ENCODE measurements at places on chromosomes 11 and 22.

- no peak for DNase-seq
Observed at GRCh38 chr22:17999851-18000250, 24.5 kb downstream of the MICAL3 start.

GRCh38 chr22:47609653-47610052 lies 847.2 kb downstream of the TBC1D22A start:
- DNase-seq, result no peak

GRCh38 chr11:70631624-70632047 lies 233.3 kb downstream of the CTTN start:
- DNase-seq, result no peak

DNA sequence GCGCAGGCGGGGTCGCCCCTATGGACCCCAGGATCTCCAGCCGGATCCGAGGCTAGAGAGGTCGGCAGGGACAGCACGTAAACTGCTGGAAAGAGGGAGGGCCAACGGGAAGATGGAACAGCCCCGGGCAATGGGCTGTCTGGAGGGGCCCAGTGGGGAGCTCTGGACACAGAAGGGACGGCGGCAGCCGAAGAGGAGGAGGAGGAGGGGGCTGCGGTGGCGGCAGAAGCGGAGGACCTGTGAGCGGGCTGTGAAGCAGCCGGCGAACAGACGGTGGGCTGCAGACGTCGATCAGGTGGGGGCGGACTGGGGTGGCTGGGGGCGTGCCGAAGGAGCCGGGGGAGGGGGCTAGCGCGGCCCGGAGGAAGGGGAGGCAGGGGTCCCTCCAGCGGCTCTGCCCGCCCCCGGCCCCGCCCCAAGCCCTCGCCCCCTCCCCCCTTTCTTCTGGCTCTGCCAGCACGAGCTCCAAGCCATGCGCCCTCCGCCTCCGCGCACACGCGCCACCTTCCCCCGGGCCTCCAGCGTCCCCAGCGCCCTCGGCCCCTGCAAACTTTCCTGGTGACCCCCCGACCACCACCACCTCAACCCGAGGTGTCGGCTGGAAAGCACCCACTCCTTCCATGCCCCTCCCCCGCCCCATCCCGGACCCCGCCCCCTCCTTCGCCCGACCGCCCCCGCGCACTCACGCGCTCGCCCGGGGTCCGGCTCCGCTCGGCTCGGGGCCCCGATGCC lies 432 bp downstream of the TNKS1BP1 start:
- no peak for DNase-seq

GRCh38 chr22:29799217-29799680 lies 32.1 kb downstream of the UQCR10 start:
- DNase-seq, result no peak

- no peak for DNase-seq
Observed at GRCh38 chr22:34879001-34879400, 187.0 kb upstream of the ISX start.

- no peak for DNase-seq
Observed at GRCh38 chr11:72544589-72544988, 110.3 kb upstream of the CLPB start.

DNA sequence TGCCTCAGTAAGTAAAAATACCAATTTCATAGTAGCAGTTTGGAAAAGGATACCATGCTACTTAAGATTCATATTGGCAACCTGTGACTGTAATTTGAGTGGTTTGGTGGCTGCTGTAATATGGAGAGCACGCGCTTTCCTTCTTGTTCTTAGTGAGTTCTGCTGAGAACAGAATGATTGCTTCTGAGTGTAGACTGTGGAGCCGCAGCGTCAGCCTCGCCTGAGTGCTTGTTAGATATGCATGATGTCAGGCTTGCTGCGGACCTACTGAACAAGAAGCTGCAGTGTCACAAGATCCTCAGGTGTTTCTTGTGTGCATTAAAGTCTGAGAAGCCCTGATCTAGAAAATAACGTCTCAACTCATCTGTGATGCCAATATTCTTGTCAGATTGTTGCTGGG lies 143.2 kb downstream of the ARHGAP42 start:
- no peak for DNase-seq

DNA sequence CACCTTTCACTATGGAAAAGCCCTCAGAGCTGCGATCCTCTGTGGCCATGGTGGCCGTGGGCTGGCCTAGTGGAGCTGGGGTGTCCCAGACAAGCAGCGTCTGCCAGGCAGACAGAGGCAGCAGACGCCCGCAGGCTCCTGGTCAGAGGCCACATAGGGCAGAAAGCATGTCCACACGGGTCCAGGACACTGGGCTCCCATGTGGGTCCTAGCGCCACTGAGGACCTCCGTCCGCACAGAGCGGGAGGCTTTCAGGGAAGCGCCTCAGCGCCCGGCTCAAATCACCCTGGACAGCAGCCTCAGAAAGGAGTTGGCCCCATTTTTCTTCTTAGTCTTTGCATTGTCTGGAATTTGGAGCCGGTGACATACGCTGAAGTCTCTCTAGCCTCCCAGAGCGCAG lies 389.7 kb downstream of the BRD1 start:
- no peak for DNase-seq

DNA sequence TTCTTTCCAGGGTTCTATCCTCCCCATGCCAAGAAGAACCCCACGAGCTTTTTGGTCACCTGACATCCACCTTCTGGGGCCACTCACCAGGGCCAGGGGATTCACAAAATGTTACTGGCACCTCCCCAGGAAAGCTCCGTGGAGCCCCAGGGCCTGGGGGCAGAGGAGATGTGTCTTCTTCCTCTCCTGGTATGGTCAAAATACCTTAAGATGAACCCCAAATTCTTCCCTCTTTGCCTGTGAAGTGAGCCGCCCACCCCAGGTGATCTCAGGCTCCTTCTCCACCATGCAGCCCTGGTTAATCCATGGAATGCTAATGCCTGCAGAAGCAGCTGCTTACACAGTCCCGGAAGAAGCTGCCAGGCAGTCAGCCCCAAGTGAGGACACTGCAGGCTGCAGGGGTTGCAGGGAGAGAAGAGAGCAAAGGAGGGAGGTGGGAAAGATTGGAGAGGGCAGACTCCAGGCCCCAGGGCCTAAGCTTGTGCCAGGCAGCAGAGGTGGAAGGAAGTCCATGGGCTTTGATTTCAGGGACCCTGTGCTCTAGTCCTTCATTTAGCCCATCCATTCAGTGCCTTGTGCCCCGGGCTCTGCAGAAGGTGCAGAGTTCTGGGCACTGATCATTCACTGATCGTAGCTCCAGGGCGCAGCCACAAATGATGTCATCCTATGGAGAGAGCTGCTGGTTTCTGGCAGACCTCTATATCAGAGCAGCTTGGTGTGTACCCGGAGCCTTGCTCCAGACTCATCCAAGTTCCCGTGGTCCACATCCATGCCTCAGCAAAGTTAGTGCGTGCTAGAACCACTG lies 127.9 kb upstream of the NECTIN1 start:
- DNase-seq, result no peak

DNA sequence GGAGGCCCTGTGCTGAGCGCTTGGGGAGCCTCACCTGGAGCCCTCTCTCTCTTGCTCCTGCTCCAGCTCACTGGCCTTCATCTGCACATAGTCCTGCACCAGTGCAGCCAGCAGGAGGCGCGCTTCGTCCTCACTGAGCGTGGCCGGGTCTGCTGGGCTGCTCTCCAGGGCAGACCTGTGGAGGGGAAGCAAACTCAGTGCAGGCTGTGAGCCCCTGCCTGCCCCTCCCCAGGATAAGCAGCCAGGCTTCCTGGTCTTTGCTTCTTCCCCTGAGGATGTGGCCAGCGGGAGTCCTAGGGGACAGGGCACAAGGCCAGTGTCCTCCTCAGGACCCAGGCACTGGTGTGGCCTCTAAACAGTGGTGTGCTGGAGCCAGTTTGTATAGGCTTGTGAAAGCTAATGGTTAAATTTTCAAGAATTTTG lies 2.2 kb downstream of the CALCA start:
- DNase-seq, result no peak

- DNase-seq, result no peak
Observed at GRCh38 chr11:35363854-35364780, 55.2 kb downstream of the SLC1A2 start.

DNA sequence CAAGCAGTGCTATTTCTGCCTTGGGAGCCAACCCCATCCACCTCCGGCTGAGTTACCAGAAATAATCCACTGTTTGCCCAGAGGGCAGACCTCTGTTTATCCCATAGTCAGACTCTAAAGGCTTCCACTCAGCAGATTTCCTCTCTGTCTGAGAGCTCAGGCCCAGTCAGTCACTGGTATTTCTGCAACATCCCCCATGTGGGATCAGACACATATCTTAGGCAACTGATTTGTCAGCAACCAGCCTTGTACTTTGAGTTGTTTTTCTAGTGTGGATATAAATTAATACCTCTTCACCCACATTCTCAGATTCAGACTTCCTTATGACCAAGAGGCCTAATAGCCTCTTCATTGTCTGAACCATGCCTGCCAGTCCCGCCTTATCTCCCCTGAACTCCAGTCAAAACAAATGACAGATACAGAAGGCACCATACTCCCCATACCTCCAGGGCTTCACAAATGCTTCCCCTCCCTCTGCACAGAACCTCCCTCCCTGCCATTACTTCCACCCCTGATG lies 193.6 kb downstream of the FAM76B start:
- DNase-seq, result no peak

DNA sequence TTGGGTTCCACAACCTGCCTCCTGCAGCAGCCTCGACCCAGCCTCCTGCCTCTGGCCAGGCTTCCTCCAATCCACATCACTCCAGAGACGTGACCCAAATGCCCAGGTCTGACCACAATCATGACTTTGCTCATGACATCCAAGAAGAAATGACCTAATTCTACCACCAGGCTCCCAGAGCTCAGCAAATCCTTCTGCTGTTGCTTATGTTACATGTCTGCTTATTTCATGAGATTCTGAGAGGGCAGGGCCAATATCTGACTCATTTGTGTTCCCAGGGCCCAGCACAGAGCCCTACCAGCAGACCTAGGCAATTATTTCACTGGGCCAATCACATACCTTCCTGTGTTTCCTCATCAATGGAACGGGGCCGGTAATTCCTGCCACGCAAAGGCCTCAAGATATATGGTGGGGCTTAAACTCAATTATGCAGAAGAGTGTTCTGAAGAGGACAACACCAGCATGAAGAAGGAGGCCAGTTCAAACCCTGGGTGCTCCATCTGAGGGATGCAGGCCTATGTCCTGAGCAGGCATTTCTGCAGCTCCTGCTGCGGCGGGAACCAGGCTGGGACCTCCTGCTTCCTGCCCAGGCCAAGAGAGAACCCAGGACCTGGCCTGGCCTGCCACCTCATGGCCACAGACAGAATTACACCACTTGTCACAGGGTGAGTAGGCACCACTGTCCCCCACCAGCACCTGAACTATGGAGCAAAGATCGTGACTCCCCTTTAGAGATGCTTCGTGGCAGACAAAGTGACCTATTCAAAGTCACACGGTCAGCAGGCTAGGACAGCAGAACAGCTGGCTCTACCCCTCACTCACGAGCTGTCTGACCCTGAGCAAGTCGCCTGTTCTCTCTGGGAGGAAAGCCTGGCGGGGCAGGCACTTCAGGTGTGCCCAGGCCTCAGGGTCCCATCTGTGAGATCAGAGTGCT lies 5.9 kb downstream of the CENPM start:
- DNase-seq, result no peak

GRCh38 chr11:14331476-14332136 lies 27.4 kb downstream of the RRAS2 start:
- no peak for DNase-seq
